ENCODE measurements at places on chromosomes 11 and 22.

DNA sequence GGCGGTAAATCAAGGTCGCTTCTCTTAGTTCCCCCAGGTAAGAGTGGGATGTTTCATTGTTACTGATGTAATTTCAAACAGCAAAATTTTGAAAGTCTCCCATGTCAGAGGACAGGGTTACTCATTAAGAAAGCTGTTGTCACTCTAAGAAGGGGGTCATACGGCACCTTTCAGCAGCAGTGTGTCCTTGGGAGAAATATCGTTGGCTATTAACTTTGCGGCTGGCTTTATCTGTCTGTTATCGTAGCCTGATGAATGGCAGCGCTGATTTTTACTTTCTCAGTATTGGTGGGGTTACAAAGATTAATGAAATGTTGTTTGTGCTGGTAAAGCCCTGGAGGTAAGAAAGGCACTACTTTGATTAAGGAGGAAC, 27.5 kb upstream of the FBXO3 start:
- no peak for DNase-seq

DNA sequence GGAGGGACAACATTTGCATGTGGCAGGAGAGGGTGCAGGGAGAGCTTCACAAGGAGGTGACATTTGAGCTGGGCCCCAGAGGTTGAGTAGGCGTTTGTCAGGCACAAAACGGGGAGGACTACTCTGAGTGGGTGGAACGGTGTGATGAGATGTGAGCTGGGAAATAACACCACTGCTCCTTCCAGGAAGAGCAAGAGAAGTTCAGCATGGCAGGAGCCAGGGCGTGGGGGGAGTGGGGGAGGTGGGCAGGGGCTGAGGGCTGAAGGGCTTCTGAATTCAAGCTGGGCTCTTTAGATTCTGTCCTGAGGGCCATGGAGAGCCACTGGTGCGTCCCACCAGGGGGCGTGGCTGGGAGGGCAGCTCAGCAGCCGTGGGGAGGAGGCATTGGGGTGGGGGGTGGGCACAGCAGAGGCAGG, 54.2 kb downstream of the OTOG start:
- DNase-seq = no peak

DNA sequence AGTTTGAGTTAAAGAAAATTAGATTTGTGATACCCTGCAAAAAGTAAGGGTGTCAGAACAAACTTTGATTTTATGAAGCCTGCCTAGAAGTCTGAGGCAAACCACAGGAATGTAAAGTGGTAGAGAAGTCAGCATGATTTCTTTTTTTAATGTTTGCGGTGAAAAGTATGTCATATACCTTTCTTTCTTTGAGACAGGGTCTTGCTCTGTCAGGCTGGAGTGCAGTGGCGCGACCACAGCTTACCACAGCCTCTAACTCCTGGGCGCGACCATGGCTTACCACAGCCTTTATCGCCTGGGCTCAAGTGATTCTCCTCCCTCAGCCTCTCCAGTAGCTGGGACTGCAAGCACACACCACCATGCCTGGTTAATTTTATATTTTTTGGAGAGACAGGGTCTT, 4.7 kb downstream of the API5 start:
- DNase-seq = peak; percentile 72

- peak; percentile 80 for DNase-seq
Measured at GRCh38 chr11:121236115-121237001, 56.2 kb upstream of the SC5D start.

DNA sequence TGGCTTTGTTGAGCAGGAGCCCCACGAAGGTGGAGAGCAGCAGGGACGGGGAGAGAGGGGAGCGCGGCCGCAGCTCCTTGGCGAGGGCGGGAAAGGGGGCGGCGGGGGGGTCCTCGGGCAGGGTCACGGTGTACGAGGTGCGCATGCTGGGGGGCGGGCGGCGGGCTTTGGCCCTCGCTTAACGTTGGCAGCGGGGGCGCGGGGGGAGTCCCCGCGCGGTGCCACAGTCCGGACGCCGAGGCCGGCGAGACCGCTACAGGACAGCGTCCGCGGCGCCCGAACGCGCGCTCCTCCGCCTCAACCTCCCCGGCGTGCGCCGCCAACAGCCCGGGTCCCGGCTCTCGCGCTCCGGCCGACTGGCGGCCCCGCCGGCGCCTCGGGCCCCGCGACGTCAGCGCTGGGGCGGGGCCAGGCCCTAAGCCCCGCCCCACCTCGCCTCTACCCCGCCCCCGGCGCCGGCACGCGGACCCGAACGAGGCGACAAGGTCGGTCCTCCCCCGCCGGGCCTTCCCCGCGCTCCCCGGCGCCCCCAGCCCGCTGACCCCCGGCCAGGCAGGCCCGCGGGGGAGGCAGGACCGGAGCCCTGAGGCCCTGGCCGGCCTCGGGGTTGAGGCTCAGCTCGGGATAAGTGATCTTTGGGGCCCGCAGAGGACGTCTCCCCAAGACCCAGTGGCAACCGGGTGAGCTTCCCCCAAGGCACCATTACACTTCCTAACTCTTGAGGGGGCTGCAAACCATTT, 17.5 kb downstream of the USP2 start:
- DNase-seq = peak; percentile 32

DNA sequence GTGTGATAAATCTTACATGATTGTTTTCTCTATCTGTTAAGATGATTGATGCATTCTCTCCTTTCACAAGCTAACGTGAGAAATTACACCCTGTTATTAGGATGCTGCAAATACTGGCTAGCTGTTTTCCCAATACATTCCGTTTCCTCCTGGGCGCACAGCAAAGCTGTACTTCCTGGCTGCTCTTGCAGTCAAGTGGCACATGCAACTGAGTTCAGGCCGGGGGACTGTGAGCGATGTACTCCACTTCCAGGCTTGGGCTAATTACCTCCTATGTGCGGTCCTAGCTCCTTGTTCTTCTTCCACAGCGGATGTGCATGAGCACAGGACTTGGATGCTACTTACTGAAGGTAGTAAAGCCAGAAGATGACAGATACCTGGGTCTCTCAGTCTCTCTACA, 234.9 kb upstream of the SESN3 start:
- no peak for DNase-seq
